ENCODE measurements at places on chromosomes 7 and 10.
A peak's percentile ranks its signal among the peaks of the same experiment; 100 is the strongest.

- DNase-seq, result no peak
- no peaks in the 10 kb centered on the region for H3K27me3 ChIP-seq
- H3K36me3 ChIP-seq, result no peaks in the 10 kb centered on the region
These were observed 12.7 kb upstream of the CACUL1 start for GRCh38 chr10:118767297-118768040.

DNA sequence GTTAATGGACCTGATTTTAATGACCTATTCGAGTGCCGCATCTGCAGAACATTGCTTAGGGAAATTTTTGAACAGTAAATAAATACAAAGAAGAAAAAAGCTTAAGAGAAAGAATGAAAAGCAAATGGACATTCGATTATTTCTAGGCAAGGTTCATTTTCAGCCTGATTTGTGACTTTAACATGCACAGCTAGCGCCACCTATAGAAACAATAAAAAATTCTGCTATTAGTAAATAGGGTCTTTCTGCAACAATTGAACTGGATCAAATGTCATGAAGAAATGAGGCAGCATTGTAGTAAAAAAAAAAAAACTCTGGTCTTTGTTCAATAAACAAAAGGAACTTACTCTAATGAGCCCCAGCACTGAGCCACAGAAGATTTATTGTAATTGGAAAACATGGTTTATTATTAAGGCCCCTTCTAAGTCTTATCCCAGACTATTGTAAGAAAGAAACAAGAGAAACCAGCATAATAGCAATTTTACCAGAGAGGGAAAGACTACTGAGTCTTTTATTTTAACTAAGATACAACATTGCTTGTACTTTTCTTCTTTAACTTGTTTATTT lies 41.4 kb upstream of the GHITM start:
- no peaks in the 10 kb centered on the region for H3K4me1 ChIP-seq
- no peak for DNase-seq
- H3K27ac ChIP-seq, result no peak overlapping the region
- no peak overlapping the region for H3K4me3 ChIP-seq
- H3K27me3 ChIP-seq, result no peaks in the 10 kb centered on the region

- no peak for DNase-seq
- no peaks in the 10 kb centered on the region for H3K36me3 ChIP-seq
- no peak overlapping the region for H3K4me3 ChIP-seq
- H3K27ac ChIP-seq, result no peak overlapping the region
These were observed 81.4 kb upstream of the MTPN start for GRCh38 chr7:136058546-136058945.

DNA sequence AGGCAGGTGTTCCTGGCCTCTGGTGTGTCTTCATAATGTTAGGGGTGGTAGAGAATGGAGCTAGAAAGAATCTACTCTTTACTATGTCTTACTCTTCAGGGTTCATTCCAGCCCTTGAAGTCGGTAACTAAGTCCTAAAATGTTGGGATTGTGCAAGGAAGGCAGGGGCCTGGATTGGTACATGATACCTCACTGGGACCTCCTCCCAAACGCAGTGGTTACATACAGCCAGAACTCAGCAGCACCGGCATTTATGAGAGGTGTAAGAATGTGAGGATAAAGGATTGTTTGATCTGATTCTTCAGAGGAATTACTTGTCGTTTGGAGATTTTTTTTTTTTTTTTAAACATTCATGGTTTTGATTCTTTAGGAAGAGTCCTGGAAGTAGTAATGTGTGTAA lies 6.9 kb downstream of the COMTD1 start:
- peaks cover 13% of the 10 kb centered on the region for H3K36me3 ChIP-seq
- no peaks in the 10 kb centered on the region for H3K27me3 ChIP-seq
- H3K4me1 ChIP-seq, result peaks cover 10% of the 10 kb centered on the region
- H3K4me3 ChIP-seq, result no peak overlapping the region
- no peak for DNase-seq
- no peak overlapping the region for H3K27ac ChIP-seq

- no peaks in the 10 kb centered on the region for H3K36me3 ChIP-seq
- H3K27ac ChIP-seq, result no peak overlapping the region
- H3K27me3 ChIP-seq, result no peaks in the 10 kb centered on the region
- H3K4me3 ChIP-seq, result no peak overlapping the region
- DNase-seq, result no peak
These were observed 219.5 kb upstream of the AOAH start for GRCh38 chr7:36943591-36944435.

DNA sequence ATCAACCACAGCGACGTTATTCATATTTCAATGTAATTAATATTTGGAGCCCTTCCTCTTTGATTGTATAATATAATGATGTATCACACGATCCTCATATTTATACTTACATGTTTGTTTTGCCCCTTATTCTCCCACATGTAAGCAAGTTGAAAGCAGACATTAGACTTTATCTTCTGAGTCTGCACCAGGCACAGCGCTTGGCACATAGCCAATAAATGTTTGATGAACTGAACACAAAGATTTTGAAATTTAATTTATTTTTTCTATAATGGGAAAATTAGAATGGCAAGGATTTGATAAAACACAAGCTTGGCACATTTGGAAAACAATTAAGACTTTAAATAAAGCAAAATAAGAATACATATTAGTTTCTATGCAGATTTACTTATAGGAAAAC lies 31.6 kb downstream of the ZFAND4 start:
- no peaks in the 10 kb centered on the region for H3K36me3 ChIP-seq
- H3K4me3 ChIP-seq, result no peak overlapping the region
- DNase-seq, result no peak
- H3K27me3 ChIP-seq, result no peaks in the 10 kb centered on the region
- no peaks in the 10 kb centered on the region for H3K4me1 ChIP-seq

DNA sequence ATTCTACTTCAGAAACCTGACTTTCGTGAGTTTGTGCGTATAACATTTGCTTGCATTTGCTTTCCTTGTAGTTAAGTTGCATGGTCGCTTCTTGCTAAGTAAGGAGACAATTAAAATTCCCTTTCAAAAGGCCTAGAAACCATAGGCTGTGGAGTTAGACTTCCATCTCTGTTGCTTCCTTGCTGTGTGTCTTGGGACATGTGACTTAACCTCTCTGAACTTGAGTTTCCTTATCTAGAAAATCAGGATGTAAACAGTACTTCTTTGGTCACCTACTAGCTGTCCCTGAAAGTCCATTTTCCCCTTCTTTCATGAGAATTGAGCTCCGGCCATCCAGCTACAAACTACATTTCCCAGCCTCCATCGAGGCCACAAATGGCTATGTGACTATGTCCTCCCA lies 89.2 kb downstream of the ITIH5 start:
- no peak overlapping the region for H3K27ac ChIP-seq
- no peak overlapping the region for H3K4me3 ChIP-seq
- DNase-seq, result no peak
- H3K4me1 ChIP-seq, result no peaks in the 10 kb centered on the region
- no peaks in the 10 kb centered on the region for H3K36me3 ChIP-seq

GRCh38 chr10:30671026-30671616 lies 41.6 kb upstream of the LYZL2 start:
- H3K27ac ChIP-seq, result no peak overlapping the region
- H3K4me1 ChIP-seq, result no peaks in the 10 kb centered on the region
- no peaks in the 10 kb centered on the region for H3K36me3 ChIP-seq
- peak; percentile 43 for DNase-seq
- no peak overlapping the region for H3K4me3 ChIP-seq
- H3K27me3 ChIP-seq, result no peaks in the 10 kb centered on the region

DNA sequence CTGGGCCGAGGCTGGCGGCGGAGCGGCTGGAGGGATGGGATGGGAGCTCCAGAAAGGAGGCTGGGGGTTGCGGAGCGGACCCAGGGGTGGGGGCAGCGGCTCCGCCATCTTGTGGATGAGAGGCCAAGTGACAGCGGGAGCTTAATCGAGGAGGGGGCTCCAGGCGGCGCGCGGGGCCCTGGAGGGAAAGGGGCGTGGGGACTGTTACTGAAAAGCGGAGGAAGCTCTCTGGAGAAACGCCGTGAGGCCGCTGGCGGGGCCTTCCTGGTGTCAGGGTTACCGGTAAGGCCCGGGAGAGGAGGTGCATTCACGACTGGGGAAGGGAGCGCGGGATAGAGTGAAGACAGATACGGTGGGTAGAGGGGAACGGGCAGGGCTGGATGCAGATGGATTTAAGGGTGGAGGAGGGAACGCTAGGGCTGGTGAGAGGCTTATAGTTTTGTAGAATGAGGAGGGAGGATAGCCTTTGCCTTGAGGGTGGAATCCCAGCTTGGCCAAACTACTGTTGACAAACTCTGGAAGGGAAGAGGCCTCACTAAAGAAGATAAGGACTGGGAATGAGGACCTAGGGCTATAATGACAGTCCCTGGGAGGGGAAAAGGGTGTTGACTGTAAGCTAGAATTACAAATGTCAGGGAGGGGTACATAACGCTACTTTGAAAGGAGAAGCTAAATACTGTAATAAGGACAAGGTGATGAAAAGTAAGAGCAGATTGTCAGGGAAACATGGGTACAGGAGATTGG lies 535 bp downstream of the BTRC start:
- DNase-seq, result peak; percentile 9
- H3K27me3 ChIP-seq, result no peaks in the 10 kb centered on the region
- H3K4me3 ChIP-seq, result peak overlapping the region; percentile 97
- H3K4me1 ChIP-seq, result no peaks in the 10 kb centered on the region
- no peak overlapping the region for H3K27ac ChIP-seq
- H3K36me3 ChIP-seq, result no peaks in the 10 kb centered on the region

GRCh38 chr7:127550247-127550646 lies 35.1 kb downstream of the GCC1 start:
- no peaks in the 10 kb centered on the region for H3K36me3 ChIP-seq
- DNase-seq, result no peak
- H3K4me1 ChIP-seq, result no peaks in the 10 kb centered on the region
- no peak overlapping the region for H3K4me3 ChIP-seq

- H3K27ac ChIP-seq, result no peak overlapping the region
- no peaks in the 10 kb centered on the region for H3K36me3 ChIP-seq
These were observed 35.4 kb upstream of the TM9SF3 start for GRCh38 chr10:96622013-96622787.

- no peaks in the 10 kb centered on the region for H3K27me3 ChIP-seq
- no peak overlapping the region for H3K4me3 ChIP-seq
- H3K4me1 ChIP-seq, result no peaks in the 10 kb centered on the region
- H3K36me3 ChIP-seq, result no peaks in the 10 kb centered on the region
These were observed 49.1 kb downstream of the CHST15 start for GRCh38 chr10:124044143-124044862.

- no peak for DNase-seq
- no peak overlapping the region for H3K27ac ChIP-seq
- H3K4me3 ChIP-seq, result no peak overlapping the region
- H3K27me3 ChIP-seq, result no peaks in the 10 kb centered on the region
These were observed 155.1 kb downstream of the LSM5 start for GRCh38 chr7:32335107-32335506.

DNA sequence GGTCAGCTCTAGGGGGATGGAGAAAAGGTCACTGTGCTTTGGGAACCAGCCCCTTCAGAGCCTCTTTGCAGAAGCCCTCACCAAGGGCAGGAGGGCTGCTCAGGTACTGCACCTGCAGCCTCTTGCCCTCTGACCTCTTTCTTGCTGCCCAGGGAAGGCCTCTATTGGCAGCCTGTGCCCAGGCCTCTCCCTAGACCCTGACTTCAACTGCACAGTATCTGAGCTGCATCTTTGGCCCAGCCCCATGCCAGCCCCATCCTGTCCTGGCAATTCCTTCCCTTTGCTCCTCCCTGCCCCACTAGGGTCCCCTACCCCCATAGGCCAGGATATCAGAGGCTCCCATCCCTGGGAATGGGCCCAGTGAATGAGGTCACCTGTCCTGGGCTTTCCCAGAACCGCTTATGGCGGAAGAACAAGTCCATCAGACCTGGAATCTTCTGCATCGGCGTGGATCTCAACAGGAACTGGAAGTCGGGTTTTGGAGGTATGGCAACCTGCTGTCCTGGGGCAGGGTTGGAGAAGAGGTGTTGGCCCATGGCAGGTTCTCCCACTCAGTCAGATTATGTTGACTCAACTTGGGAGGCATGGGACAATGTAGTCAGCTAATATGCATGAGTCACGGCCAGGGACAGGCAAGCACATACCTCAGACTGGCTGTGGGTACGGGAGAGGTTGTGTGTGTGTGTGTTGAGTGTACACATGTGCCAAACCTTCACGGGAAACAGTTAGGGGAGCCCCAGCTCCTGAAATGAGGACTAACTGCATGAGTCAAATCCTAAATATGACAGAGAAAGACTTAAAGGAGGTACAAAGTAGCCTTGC lies 17.1 kb upstream of the CPA1 start:
- no peak for DNase-seq
- H3K4me1 ChIP-seq, result no peaks in the 10 kb centered on the region
- H3K27me3 ChIP-seq, result no peaks in the 10 kb centered on the region
- H3K27ac ChIP-seq, result no peak overlapping the region

DNA sequence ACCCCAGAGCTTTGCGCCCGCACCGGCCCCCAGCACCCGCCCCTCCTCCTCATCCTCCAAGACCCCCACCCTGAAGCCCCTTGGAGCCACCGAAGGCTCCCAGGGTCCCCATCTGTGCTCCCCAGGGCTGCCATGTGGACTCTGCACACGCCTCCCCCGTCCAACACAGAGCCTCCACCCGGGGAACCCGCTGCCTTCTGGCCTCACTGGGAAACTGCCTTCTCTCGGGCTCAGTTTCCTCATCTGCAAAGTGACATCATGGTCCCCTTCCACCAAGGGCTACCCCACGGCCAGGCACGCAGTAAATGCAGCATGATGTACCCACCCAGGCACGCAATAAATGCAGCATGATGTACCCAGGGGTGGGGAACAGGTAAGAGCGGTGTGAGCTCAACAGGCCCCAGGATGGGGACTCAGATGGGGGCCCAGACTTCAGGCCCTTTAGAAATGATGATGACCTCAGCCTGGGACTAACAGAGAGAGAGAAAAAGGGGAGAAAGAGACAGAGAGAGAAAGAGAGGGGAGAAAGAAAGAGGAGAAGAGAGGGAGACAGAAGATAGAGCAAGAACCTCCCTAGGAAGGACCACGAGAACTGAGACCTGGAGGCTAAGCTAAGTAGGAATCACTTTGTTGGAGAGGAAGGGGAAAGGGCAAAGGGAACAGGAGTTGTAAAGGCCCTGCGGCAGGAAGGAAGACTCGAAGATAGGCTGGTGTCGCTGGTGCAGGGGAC lies 2.5 kb upstream of the MICALL2 start:
- H3K4me1 ChIP-seq, result peaks cover 15% of the 10 kb centered on the region
- no peak overlapping the region for H3K27ac ChIP-seq
- no peaks in the 10 kb centered on the region for H3K27me3 ChIP-seq
- H3K4me3 ChIP-seq, result no peak overlapping the region
- H3K36me3 ChIP-seq, result no peaks in the 10 kb centered on the region

DNA sequence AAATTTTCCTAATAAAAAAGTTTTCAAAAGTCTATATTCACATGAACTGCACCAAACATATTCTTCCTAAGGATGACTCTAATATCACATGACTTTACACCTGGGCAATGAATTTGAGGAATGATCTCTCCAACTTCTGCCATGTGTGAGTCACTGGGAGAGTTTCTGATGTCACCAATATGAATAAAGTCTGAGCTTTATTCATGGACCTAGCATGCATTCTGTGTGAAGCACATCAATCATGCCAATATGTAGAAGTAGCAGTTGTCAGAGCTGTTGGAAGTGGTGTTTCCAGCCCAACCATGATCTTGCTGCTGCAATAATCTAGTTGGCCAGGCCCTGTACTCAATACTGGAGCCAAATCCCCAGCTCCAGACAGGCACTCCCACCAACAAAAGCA lies 91.7 kb upstream of the IFRD1 start:
- H3K4me1 ChIP-seq, result no peaks in the 10 kb centered on the region
- no peak for DNase-seq
- no peak overlapping the region for H3K4me3 ChIP-seq
- no peak overlapping the region for H3K27ac ChIP-seq
- no peaks in the 10 kb centered on the region for H3K27me3 ChIP-seq
- H3K36me3 ChIP-seq, result no peaks in the 10 kb centered on the region
